ENCODE measurements at places on chromosomes 2 and 18.

DNA sequence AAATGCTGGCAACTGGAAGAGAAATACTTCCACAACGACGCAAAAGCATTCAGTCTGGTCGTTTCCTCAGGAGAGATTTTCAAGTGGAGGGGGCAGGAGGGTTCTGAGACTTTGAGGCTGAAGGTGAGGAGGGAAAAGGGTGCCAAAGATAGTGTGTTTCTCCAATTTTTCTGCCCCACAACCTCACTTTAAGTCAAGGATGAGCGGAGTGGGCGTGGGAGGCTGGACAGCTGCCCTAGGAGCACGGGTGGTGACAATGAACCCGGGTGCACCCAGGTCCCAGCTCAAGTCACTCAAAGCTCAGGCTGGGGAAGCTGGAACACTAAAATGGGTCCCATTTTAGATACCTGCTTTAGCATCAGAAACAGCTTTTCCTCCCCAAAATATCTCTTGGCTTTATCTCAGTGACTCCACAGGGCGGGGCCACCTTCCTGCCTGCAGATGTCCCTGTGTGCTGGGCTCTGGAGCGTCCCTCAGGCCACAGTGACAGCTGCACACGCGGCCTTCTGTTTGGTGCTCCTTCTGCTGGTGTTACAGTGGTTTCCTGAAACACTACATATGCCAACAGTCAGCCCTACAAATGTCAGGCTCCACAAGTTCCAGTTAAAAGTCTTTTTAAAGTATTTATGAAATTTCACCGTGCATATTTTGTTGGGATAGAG, 1.4 kb upstream of the MBP start:
- DNase-seq = no peak

DNA sequence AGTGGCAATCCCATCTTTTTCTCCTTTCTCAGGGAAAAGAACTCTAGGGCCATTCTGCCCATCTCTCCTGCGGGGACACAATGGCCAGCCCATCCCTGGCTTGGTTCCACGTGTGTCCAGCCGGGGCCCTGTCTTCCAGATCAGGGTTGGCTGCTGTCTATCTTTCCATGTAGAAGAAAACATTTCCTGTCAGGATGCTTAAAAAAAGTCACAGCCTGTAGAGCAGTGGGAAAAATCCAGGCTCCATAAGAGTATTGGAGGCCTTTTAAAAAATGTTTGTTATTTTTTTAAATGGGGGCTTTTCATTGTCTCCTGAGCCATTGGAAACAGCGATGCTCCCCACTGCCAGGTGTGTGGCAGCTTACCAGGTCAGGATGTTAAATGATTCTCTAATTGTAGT, 105.6 kb downstream of the TGFA start:
- DNase-seq = no peak

- no peak for DNase-seq
Observed at GRCh38 chr2:30237239-30237965, 6.1 kb downstream of the LBH start.

DNA sequence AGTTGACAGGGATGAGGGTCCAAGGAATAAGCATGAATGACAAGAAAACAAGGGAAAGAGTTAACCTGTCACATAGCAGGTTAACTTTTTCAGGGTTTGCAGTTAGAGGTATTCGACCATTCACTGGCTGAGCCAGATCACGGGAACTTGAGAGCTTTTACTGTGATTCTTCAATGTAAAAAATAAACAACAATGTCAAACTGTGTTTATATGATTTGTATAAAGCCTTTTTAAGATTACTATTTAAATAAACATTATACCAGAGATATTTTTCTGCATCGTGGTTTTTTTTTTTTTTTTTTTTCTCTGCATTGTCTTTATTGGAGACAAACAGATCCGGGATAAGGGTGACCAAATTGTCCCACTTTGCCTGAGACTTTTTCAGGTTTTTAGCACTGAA, 115.6 kb downstream of the NRP2 start:
- no peak for DNase-seq

GRCh38 chr18:3104190-3105054, 91.5 kb upstream of the LPIN2 start:
- no peak for DNase-seq

GRCh38 chr18:72826736-72827135, 41.1 kb downstream of the NETO1 start:
- DNase-seq = no peak

- no peak for DNase-seq
Observed at GRCh38 chr18:46445522-46446313, 211.3 kb downstream of the LOXHD1 start.
